ENCODE measurements at places on chromosomes 4 and X.

DNA sequence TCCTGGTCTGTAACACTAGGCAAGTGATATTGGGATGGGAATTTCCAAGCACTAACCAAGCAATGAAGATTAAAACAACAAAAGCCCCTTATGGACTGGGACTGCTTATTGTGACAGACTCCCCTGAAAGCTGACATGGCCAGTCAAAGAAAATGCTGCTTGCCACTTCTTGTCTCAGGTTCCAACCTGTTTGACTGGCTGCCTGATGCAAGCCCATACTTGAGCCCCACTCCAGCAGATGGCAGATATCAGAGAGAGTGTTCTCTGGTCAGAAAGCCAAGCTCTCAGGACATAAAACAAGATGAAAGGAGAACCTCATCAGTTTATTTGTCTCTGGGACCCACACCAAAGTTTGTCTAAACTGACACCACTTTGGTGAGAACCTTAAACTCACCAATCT is 15.5 kb upstream of the IGBP1 start:
- no peak for DNase-seq

- DNase-seq: no peak
Observed at GRCh38 chr4:47553329-47554125, 68.5 kb downstream of the ATP10D start.

DNA sequence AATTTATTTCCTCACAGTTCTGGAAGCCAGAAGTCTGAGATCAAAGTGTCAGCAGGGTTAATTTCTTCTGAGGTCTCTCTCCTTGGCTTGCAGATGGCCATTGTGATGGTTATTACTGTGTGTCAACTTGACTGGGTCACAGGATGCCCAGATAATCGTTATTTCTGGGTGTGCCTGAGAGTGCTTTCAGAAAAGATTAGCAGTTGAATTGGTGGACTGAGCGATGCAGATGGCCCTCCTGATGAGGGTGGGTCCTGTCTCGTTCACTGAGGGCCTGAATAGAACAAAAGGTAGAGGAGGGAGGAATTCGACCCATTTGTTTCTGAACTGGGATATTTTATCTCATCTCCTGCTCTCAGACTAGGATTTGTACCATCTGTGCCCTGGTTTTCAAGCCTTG is 15.7 kb downstream of the SMIM43 start:
- no peak for DNase-seq

- no peak for DNase-seq
Observed at GRCh38 chr4:40058121-40058520, 1.5 kb downstream of the N4BP2 start.

DNA sequence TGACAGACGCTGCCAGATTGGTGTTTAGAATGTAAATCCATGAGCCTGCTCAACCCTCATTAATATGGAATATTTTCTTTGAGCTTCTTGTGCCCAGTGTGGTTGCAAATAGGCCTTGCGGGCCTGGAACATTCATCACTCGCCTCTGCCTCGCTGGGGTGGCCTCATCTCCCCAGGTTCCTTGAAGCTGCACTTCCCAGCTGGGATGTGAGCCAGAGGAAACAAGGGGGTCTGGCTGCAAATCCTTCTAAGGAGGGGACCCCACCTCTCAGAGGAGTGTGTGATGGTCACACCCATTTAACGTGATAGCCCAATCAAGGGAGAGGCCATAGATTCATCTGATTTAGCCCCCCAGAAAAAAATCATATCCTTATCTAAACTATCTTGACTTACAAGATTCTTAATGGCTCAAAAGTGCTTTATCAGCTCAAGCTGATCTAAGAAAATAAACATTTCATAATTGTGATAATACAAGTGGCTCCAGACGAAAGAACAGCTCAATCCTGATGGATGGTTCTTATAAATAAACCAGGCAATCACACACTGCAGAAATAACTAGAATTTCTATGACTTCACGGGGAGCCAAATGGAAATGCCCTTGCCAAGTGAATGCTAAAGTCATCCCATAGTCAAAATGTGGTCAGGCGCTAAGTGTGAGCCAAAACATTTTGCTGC is 189.9 kb downstream of the PTTG2 start:
- DNase-seq: no peak
